ENCODE measurements at places on chromosomes 12 and 14.

GRCh38 chr14:26941521-26941920 lies 343.7 kb upstream of the NOVA1 start:
- no peak for DNase-seq

DNA sequence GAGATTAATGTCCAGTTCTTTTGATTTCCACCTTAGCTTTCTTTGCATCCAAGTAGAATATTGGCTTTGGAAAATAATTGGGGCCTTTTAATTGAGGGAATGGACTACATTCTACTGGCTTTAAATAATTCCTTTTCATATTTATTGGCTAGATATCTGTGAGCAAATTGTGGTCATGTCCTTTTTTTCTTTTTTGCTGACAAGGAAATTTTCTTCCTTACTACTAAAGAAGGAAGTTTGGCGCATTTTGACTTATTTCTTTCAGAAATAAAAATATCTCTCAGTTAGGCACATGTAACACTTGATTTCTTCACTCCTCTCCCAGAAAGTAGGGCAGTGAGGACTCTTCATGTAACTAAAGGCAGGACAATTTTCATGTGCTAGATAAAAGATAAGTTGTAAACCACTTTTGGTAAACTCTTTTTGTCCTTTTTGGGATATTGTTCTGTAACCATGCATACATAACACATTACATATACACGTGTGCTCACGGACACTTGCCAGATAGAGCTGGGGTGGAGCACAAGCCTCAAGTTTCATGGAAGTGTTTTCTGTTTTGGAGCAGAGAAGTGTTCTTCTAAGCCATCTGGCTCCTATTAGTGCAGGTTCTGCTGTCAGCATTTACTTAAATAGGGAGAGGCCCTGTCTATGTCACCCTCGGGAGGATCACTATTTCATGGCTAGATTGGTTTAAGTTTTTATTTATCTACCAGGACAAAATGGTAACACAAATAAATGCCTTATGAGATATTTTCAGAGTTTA lies 85.1 kb upstream of the LRIG3 start:
- DNase-seq, result peak; percentile 28

DNA sequence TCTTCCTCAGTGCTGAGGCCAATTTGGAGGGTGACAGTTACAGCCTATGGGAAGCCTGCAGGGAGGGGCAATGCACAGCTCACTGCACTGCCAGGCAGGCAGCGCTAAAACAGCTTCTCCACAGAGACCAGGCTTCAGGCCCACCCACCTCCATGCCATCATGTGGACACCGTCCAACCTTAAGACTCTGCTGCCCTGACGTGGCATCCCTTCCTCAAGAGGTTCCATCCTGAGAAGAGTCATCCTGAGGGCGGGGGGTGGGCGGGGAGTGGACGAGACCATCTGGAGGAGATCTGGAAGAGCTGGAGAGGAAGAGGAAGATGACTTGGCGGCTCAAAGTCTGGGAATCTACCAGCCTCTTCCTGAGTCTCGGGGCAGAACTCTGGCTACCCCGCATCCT lies 8.4 kb upstream of the ACVRL1 start:
- peak; percentile 85 for DNase-seq

DNA sequence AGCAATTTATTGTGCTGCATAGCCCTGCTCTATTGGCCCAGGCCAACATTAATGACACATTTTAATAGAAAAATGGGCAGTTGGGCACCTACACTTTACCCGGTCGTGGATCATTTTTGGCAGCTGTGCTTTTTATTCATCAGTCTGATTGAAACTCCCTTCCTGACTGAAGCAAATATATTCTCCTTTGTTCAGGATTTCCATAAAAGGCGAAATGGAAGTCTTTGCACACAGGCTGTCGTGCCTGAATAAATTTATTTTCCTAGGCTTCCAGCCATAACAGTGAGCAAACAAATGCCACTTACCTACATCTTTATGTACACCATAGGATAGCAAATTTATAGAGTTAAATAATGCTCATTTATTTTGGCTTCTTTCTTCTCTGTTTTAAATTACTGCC lies 480.7 kb upstream of the DCN start:
- DNase-seq, result no peak

GRCh38 chr14:69013943-69014782 lies 35.1 kb upstream of the ACTN1 start:
- DNase-seq, result peak; percentile 64

- DNase-seq, result no peak
These were observed 18.3 kb downstream of the TMEM106C start for GRCh38 chr12:47981496-47982260.

GRCh38 chr12:82187011-82187410 lies 171.2 kb downstream of the CCDC59 start:
- DNase-seq, result no peak

All from fibroblast of skin of right biceps (primary cell).